ENCODE measurements at places on chromosomes 2 and 18.

- DNase-seq, result no peak
Observed at GRCh38 chr2:9010866-9011265, 7.4 kb upstream of the MBOAT2 start.

GRCh38 chr2:211822686-211823335 lies 715.8 kb downstream of the ERBB4 start:
- no peak for DNase-seq

DNA sequence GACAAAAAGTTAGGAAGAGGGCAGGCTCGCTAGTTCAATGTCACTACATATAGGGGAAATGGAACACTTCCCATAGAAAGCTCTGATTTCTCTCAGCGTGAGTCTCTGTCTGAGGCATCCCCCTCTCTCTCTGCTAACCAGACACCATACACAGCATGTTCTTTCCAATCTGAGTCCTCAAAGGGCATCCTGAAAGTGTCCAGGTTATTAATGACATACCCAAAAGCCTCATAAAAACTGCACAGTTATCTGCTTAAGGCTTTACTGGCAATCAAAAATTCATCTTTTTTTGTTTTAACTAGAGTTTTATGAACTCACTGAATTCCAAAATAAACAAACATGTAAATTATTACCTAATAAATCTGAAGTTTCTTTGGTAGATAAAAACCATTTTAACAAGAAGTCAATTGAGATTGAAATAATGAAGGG lies 137.4 kb downstream of the AFF3 start:
- DNase-seq, result no peak

- no peak for DNase-seq
Observed at GRCh38 chr2:101699755-101700461, 2.4 kb downstream of the MAP4K4 start.

GRCh38 chr2:178530625-178531142 lies 50.4 kb downstream of the PLEKHA3 start:
- DNase-seq, result peak; percentile 15

DNA sequence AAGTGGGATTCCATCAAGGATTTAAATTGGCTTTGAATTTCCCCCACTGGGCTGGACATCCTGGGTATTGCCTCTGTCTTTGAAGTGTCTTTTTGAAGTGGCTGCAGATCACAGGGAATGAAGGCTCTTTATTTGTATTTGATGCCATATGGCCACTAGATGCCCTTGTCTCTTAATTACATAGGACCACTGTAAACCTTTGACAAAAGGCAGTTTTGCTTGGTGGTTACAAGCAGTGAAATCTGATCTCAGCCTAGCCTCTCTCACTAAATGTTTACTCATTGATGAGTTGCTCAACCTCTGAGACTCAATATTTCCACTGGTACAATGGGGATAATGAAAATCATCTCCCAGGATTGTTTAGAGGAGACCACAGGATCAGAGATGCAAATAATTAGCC lies 102.2 kb downstream of the INSIG2 start:
- no peak for DNase-seq

GRCh38 chr2:134445985-134446382 lies 192.1 kb downstream of the MGAT5 start:
- DNase-seq, result no peak

DNA sequence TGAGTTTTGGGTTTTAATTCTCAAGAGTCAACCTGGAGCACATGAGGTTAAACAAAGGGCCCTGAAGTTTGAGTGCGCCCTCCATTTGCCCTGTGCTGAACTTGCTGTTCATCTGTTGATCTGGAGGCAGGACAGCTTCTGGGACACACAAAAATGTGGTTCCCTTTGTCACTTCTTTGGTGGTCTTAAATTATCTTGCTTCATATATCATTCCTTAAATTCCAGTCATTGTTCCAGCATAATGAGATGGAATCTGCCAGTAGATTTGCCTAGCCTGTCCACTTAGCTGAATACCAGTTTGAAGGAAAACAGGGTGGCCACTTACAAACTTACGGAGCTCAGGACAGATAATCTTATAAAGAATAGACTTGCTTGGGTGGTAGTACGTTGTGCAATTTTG lies 916 bp downstream of the CETN1 start:
- DNase-seq, result no peak

DNA sequence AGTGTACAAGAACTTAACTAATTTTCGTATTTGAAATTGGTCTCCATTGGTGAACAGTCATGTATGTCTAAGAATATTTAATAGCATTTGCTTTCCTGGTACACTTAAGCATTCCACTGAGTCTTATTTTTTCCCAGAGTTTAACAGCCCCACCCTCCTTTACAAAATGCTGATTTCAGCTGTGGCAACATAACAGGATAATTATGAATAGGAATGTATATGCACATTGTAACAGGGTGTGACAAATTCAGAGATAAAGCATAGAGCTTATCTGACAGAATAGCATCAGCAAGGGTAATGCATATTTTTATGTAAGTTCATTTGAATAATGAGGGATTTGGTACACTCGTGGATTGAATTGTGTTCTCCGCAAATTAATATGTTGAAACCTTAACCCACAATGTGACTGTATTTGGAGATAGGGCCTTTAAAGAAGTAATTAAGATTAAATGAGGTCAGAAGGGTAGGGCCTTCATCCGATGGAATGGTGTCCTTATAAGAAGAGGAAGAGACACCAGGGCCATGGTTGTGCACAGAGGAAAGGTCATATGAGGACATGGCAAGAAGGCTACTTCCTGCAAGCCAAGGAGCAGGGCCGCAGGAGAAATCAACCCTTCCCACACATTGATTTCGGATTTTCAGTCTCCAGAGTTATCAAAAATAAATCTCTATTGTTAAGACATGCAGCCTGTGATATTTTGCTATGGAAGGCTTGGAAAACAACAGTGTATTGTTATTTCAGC lies 439.7 kb upstream of the CDH20 start:
- no peak for DNase-seq

DNA sequence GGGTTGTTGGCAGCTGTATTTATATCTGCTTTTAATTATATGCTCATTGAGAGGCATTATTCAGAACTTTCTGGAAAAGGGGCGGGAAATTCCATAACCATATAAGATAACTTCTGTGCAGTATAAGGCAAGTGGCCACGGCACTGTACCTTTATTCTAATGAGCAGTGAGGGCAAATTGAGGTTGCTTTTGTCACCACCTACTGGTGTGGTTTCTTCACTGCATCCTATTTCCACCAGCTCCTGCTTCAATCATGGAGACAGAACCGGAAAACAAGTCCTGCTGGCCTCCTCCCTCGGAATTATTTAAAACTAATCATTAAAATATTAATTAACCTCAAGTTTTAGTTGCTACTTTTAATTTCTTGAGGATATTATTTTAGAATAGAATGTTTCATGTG lies 759.4 kb downstream of the CBLN2 start:
- DNase-seq, result no peak

GRCh38 chr2:45669032-45669486 lies 17.6 kb downstream of the PRKCE start:
- DNase-seq, result no peak

- DNase-seq, result no peak
Observed at GRCh38 chr2:232473467-232473890, 14.2 kb downstream of the ECEL1 start.

- DNase-seq, result no peak
Observed at GRCh38 chr2:163370169-163370886, 365.5 kb downstream of the FIGN start.

DNA sequence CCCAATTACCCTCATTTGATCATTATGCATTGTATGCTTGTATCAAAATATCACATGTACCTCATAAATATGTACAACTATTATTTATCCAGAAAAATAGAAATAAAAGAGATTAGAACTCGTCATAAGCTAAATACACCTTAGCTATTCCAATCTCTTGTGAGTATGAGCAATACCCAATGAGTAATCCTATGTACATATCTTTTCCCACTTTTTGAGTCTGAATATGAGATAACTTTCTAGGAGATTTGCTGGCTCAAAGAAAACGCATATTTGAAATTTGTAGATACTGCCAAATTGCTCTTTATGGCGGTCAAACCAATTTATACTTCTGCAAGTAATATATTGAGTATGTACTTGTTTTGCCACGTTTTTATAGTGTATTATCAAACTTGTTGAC lies 24.1 kb downstream of the PRKD3 start:
- no peak for DNase-seq

DNA sequence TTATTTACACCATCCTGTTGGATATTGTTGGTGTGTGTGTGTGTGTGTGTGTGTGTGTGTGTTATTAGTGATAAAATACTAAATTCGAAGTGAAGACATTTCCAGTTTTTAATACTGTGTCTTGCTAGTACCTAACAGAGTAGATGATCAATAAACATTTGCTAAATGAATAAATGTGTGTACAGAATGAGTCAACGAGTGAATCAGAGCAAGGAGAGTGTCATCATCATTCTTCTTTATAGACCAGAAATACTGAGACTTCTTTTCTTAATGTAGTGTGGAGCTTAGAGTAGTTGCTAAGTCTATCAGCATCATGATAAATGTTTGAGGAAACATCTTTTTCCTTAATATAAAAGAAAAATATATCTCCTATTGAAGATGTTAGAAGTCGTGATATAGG lies 169.7 kb upstream of the SATB2 start:
- DNase-seq, result no peak

DNA sequence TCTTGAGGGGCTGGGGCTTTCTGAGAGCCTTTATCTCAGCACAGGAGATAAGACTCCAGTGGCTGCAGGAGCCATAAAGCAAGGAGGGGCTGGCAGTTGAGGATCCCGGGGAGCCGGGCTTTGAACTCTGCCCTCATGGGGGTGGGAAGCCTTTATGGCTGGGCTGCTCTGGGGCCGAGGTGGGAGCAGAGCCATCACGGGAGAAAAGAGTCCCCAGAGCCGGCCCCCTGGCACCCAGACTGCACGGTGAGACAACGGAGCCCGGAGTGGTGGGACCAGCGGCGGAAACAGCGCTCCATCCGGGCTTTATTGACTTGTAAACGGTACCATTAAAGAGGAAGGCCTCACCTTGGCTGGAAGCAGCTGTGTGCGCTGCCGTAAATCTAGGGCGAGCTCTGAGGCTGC lies 162.6 kb downstream of the MYCN start:
- no peak for DNase-seq

- no peak for DNase-seq
Observed at GRCh38 chr2:113218283-113219091, 44.7 kb downstream of the PSD4 start.

DNA sequence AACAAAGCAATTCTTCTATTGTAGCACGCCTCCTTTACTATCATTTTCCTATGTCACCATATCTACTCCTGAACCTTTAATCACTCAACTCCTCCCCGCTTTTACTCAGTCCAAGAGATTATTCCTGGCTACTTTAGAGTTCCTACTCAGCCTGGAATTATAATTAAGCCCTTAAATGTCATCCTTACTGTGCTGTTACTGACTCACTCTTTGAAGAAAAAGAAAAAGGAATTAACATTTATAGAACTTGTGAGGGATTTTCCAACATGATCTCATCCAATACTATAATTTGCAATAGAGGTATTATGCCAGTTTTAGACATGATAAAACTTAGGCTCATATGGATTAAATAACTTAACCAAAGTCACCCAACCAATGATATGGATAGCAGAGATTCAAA lies 61.7 kb downstream of the CCDC88A start:
- no peak for DNase-seq

DNA sequence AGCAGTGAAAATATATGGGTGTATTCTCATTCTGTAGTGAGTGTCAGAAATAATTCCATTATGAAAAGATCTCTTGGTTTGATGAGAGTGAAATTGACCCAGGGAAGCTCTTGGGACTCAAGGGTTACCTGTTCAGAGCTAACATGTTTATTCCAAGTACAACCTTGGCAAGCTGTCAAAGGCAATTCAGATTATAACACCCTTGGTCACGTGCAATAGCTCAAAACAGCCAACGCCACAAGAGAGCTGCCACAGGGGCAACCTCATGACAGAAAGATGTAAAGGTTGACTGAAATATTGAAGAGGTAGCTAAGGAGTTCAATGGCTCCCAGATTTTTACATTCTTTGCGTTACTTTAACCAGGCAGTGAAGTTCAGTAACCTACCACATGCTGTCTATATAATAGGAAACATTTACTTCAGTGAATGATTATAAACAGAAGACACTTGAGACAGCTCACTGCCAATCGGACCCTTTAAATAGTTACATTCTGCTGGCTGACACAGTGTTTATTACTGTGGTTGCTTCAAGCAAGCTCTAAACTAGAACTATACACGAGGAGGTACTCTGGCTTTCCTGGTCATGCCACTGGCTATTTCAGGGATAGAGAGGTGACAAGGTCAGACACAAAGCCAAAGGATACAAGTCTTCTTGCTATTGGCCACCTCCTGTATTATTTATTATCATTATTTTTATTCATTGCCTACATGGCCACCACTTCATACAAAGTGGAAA lies 187.3 kb downstream of the PID1 start:
- no peak for DNase-seq

- no peak for DNase-seq
Observed at GRCh38 chr2:183057333-183057985, 19.2 kb upstream of the NCKAP1 start.

DNA sequence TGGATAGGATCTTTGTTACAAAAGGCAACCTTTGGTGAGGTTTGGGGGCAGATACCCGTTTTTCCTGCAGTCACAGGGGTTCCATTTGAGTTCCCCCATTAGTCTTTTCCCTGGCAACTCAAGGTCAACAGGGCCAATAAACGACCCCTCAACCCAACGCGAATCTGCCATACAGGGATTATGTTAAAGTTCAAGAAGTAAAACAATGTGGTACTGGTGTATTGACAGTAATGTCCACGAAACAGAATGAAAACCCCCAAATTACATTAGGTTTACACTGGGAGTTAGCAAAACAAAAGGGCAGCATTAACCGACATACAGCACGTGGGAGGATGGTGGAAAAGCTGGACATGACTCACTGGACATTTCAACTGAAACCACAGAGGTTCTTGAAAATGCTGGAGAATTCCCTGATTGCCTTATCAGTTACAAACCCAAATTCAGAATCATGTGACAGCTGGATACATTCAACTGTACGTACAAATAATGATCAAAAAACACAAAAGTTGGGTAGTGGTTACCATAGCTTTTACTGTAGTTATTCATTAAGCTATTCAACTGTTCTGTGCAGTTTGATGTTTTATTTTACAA lies 4.9 kb upstream of the IMP4 start:
- no peak for DNase-seq

- no peak for DNase-seq
Observed at GRCh38 chr2:228268301-228268700, 86.8 kb upstream of the SPHKAP start.

GRCh38 chr2:160628811-160629210 lies 135.2 kb upstream of the RBMS1 start:
- DNase-seq, result no peak

DNA sequence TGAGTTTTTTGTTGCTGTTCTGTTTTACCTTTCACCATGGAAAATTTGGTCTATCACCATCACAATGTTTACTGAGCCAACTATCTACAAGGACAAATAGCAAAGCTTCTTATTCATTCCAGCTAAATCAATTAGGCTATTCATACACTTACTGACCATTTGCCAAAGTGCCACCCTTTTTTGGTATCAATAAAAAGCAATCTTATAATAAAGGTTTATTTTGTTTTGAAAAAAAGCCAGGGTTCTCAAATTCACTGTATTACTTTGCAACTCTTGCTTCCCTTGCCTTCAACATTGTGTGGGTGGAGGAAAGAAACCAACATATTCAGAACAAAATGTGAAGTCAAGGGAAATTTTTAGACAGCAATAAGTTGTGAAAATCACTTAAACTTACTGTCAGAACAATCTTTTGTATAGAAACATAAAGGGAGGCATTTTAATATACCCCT lies 15.3 kb downstream of the PELI1 start:
- no peak for DNase-seq

GRCh38 chr2:237616373-237616733 lies 11.0 kb upstream of the LRRFIP1 start:
- no peak for DNase-seq

Data from thymus (tissue), 14 donors.